Fibroblast of lung (primary cell): ENCODE measurements at places on chromosomes 11 and 22.

DNA sequence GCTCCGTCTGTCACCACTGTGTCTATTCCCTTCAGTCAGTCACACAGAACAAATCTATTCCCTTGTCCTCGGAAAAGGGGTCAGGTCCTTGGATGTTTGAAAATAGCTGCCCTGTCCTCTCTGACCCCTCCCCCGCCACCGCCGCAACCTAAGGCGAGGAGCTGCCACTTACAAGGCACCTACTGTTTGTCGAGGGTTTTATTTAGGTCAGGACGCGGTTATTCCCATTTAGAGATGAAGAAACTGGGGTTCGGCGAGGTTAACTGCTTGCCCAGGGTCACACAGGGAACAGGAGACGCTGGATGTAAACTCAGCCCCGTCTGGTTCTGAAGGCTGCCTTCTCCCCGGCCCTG, 1468.1 kb downstream of the BRD1 start:
- DNase-seq = no peak

- no peak for DNase-seq
These were observed 24.8 kb downstream of the TPST2 start for GRCh38 chr22:26565181-26565580.

- DNase-seq = peak; percentile 81
These were observed 43.6 kb downstream of the CACNG2 start for GRCh38 chr22:36659762-36660509.

- no peak for DNase-seq
These were observed 30.4 kb downstream of the BSX start for GRCh38 chr11:122951211-122951610.

GRCh38 chr11:57322256-57323166, 2.2 kb downstream of the TNKS1BP1 start:
- peak; percentile 98 for DNase-seq

DNA sequence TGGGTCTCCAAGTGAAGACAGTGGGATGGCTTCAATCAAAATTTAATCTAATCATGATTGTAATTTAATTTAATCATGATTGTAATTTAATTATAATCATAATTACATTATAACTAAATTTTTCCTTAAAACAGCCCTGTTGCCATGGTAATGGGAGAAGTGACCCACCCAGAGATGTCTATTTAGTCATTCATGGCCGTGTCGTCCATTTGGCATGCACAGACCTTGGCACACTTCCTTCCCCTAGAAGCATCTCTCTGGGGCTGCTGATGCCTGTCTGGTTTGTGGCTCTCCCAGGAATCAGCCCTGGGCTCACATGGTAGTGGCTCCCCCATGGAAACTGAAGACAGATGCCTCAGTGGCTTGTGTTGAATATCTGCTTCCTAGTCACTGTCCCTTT, 27.0 kb downstream of the P4HA3 start:
- no peak for DNase-seq

GRCh38 chr11:120399307-120399706, 63.1 kb downstream of the ARHGEF12 start:
- DNase-seq = peak; percentile 65

DNA sequence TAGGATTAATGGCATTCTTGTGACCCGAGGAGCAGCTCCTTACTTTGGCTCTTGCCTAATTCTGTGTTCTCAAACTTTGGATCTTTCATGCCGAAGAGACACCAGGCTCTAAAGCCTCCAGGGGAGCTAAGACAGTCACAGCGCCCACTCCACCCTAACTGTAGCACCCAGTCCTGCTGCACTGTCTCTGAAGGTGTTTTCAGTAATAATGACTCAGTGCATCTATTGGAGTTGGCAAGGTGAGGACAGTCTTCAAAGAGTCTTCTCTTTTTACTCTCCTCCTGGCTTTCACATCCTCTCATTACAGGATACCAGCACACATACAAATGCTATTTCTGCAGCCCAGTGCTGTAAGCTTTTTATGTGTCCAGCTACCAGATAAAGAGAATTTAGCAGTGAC, 69.4 kb downstream of the PPFIBP2 start:
- DNase-seq = no peak

GRCh38 chr11:132237781-132238180, 867.4 kb downstream of the NTM start:
- no peak for DNase-seq

DNA sequence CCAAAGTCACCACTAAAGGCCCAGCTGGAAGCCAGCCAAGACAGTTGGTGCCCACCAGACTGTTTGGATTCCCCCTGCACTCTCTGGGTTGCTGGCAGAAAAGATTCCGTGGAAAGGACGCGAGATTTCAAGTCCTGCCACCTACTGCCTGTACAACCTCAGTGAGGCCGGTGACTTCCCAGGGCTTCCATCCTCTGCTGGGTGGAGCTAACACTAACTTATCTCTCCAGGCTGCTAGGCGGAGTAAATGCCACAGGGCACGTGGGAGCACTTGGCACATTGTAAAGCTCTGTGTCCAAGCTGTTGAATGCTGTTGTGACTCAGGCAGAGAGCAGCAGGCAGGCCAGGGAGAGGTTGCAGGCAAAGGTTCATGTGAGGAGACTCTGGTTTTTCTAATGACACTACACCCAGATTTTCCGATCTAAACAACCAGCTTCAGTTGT, 50.9 kb upstream of the CDON start:
- DNase-seq = peak; percentile 97

DNA sequence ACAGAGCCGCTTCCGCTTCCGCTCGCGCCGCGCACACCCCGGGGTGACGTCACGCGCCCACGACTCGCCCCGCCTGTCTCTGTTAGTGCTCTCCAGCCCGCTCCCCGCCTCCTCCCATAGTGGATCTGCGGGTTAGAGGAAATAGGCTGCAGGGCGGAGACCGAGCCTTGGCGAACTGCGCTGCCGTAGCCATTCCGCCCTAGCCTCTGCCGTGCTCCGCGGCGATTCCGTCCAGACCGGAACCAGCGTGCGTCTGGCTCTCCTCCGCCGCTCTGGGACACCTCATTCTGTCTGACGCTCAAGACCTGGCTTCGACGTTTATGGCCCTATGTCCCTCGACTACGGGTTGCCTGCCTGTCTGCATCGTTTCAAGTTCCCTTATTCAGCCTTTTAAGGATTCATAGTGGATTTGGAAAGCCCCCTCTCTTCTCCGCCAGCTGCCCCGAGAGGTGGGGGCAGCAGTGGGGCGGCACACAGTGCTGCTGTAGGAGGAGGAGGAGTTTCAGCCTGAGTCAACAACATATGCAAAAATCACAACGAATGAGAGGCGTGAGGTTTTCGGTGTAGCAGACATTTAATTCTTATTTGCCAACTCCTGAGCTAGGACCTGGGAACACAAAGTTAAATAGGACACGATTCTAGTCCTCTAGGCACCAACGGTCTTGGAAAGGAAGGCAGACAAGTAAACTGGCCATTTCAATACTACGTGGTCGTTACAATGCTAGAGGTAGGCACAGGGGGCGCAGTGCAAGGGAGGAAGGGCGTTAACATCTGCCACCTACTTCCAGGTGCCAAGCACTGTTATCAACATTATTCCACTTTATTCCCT, at the start of gene TAF10:
Gene TAF10, minus strand, starts transcription at position 4 of the 829 bp plus-strand sequence. CDS start 27 bp downstream, outside the sequence.
- peak; percentile 95 for DNase-seq

DNA sequence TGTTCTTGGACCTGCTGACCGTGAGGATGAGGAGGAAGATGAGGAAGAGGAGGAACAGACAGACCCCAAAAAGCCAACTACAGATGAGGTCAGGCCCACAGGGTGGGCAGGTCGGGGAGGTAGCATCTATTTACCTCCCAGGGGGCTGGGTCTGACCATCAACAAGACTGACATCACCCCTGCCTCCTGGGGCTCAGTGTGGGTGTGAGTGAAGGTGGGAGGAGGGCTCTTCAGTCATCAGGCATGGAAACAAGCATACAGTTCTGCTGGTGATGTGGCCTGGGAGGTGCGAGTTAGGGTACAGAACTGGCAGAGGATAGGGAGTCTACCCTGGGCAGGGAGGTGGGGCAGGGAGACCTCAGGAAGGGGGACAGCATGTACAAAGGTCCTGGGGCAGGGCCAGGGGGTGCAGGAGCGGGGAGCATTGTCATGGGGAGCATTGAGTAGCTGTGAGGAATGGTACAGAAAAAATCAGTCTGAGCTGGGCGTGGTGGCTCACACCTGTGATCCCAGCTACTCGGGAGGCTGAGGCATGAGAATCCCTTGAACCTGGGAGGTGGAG, 8.9 kb downstream of the PLCB3 start:
- no peak for DNase-seq

DNA sequence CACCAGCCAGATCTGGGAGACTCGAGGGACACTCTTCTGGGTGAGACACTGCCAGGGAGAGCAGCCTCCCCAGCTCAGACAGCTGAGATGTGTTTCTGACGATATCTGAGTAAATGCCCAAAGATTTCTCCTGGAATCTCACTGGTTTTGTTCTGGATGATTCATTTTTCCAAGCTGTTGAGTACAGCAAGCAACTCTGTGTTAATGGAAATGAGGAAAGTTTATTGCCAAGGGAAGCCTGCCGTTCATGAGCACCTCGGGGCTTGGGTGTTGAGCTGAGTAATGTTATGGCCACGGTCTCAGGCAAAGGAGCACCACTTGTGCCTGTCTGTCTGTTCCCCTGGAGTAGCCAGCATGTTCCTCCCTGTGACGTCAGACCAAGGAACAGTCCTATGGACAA, 1132.4 kb downstream of the BRD1 start:
- peak; percentile 44 for DNase-seq

- peak; percentile 19 for DNase-seq
These were observed 20.4 kb downstream of the ALKBH8 start for GRCh38 chr11:107545101-107545514.

DNA sequence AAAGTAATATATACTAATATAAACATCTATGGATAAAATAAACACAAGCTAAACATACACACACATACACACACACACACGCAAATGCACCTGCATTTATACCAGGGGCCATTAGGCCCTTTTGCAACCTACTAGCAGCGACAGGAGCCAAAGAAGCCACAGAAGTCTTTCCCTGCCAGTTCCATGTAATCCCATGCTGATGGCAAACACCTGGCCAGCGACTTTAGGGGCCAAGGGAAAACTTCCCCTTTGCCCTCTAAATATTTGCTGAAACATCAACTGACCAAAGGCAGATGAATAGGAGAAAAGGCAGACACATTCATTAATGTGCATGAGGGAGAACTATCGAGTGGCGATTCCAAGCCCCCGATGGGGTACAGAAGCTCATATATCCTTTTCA, 14.8 kb upstream of the P2RY2 start:
- no peak for DNase-seq

DNA sequence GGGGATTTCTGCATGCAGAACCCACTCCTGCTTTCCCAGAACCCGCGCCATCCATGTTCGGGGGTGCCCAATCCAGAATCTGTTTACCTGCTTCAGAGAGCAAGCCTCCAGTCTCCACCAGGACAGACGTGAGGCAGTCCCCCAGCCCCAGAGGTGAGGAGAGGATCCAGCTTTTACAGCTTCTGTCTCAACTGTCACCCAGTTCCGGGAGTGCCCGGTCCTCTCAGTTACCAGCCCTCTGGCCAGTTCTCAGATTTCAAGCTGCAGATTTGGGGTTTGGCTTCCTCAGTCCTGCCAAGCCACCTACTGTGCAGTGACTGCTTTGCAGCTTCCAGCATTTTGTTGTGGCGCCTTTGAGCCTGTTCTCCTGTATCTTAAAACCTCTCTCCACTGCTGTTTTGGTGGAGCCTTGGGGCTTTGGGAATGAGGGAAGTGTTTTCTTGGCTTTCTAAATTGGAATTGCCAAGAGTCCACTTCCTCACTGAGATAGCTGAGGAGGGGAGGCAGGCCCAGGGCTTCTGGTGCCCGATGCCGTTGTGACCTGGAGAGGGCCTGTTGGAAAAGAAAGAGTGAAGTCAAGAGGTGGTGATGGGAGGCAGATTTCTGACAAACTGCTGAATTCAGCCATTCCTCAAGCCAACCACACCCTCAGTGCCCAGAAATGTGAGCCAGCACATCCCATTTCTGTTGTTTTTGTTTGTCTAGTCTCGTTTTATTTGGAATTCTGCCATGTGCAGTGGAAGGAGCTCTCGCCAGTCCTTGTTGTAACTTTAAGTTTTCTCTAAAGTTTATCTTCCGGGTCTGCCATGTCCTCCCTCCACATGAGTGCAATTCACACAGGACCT, 513.4 kb downstream of the TBC1D22A start:
- DNase-seq = peak; percentile 5

GRCh38 chr11:83122050-83122449, 34.9 kb upstream of the PCF11 start:
- DNase-seq = no peak

GRCh38 chr22:46303347-46303965, 6.8 kb downstream of the GTSE1 start:
- DNase-seq = peak; percentile 24

- DNase-seq = peak; percentile 79
These were observed 28.5 kb downstream of the LRP4 start for GRCh38 chr11:46889689-46890475.

DNA sequence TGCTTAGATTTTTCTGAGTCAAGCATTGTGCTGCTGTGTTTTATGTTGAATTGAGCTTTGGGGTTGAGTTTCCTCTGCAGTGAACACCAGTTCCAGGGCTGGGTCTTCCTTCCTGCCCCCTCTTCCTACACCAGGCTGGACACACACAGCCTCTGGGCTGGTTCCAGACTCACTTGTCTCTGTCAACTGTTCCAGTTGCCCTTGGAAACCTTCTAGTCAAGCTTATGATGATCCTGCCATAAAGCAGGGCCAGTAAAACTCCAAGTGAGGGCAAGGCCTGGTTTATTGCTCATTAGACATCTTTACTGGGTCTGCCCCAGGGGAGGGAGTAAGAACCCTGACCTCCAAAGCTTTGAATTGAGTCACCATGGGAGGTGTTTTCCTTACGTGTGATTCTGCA, 61.1 kb downstream of the KIAA1671 start:
- DNase-seq = no peak

- DNase-seq = no peak
These were observed 23.2 kb downstream of the SYT13 start for GRCh38 chr11:45262900-45263299.

- DNase-seq = peak; percentile 55
These were observed 13.8 kb upstream of the IFITM3 start for GRCh38 chr11:334264-334994.

DNA sequence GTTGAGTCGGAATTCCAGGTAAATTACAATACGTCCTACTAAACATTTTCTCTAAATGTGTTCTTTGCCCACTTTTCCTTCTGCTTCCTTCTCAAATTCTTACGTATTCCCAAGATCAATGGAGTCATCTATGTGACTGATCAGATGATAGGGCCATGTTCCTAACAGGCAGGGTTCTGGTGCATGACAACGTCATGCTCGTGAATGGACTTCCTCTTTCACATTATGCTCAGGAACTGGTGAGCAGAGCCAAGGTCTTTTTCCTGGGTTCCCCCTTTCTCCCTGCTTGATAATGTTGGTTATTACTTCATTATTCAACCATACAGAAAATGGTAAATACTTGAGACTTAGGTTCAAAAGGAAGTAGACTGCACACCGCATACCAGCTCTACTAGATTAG, 789.4 kb downstream of the OPCML start:
- no peak for DNase-seq

DNA sequence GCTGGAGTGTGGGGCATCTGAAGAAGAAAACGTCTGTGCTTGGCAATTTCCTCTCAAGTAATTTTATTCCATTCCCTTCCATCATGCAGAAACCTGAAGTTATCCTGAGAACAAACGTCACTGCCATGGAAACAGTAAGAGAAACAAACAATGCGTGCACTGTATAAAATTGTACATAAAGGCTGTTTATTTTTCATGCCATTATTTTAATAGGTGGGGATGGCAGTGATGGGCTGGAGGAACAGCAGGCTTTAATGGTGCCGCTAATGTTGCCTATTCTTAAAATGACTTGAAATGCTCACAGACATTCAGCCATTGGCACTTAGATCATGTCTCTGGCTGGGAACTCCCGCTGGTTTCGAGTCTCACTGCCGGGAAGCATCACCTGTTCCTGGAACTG, 7.5 kb upstream of the SEZ6L start:
- no peak for DNase-seq

GRCh38 chr22:43402128-43402527, 9.7 kb upstream of the MPPED1 start:
- DNase-seq = no peak
